HS-27A (cell line): ENCODE measurements at places on chromosomes 11 and 22.

- no peak for DNase-seq
Measured at GRCh38 chr22:23110922-23111527, 30.8 kb downstream of the RSPH14 start.

DNA sequence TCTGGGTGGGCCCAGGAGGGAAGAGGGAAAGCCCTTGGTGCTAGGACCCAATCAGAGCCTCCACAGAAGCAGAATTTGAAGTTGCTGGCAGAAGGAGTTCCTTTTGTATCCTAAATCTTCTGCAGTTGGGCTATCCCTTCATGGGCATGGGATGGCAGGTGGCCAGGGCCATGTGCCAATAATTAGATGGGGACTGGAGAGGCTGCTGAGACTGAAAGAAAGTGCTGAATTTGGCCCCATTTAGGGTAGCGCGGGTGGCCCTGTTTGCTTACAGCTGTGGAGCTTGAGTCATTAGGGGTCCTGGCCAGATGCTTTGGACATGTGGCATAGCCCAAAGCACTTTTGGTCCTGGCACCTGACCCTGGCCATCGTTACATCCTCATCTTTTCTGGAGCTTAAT lies 27.1 kb downstream of the PARVA start:
- no peak for DNase-seq

- DNase-seq, result no peak
Measured at GRCh38 chr11:102582140-102582539, 43.0 kb downstream of the MMP20 start.

DNA sequence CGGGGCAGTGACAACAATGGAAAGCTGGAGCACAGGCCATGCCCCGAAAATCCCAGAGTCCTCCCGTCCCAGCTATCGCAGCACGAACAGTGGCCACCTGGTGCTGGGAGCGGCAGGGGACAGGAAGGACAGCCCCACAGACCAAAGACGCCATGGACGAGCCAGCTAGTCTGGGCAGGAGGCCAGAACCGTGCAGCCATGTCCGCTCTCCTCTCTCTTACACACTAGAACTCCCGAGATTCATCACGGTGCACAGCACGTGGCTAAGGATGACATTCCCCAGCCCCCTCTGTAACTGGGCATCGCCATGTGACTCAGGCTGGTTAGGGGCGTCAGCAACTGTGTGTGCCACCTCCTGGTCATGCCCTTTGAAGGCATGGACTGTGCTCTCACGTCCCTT lies 4.6 kb downstream of the CDPF1 start:
- no peak for DNase-seq

- no peak for DNase-seq
Measured at GRCh38 chr11:89508544-89508943, 17.4 kb upstream of the NOX4 start.

DNA sequence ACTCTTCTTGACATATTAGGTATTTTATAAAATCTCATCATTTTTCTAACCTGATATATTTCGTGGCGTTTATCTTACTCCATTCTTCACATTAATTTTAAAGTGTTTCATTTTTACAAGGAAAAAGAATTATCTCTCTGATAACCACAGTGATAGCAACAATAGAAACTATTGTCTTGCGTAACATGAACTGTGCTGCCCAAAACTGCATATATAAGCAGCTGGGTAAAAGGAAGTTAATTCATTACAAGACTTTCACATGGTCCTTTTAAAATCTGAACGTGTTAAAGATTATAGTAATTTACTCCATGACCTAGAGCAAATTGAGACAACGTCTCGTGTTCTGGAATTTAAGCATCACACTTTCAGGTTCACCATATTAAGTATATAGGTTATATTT lies 210.4 kb upstream of the GRIA4 start:
- DNase-seq, result no peak

GRCh38 chr11:65532388-65533064 lies 7.6 kb downstream of the SCYL1 start:
- no peak for DNase-seq

- no peak for DNase-seq
Measured at GRCh38 chr11:42025121-42025803, 565.8 kb upstream of the LRRC4C start.

DNA sequence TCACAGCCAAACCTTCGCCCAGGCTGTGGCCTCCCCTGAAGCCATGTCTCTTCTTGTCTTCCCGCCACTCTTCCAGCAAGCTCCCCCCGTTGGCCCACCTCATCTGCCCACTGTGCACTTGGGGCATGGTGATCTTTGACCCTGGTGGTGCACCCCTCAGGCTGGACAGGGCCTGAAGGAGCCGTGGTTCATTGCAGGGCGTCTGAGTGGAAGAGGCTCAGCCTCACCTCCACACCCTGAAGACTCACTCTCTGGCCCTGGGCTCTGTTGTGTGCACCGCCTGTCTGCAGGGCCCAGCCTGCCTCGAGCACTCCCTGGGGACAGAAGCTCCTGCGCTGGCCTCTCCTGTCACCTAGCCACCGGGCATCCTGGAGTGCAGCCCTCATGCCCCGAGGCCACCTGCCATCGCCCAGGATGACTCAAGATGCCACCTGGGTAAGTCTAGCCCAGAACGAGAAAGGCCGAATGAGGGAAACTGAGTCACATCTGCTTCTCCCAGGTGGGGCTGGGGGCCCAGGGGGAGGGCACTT lies 40.8 kb upstream of the PPARA start:
- no peak for DNase-seq

DNA sequence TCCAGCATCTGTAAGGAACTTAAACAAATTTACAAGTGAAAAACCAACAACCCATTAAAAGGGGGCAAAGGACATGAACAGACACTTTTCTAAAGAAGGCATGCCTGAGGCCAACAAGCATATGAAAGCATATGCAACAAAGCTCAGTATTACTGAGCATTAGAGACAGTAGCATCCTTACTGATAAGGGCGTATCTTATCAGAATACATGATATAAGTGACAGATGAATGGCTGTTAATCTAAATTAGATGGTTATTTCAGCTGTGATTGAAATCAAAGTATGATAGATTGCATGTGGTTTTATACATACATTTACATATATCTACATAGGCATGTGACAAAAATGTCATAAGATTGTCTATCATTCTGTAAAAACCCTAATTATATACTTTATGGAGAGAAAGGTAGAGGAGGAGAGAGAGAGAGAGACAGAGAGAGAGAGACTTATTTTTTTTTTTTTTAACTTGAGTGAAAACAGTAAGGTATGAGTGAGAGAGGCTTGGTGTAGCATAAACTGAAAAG lies 1240.7 kb downstream of the FAM181B start:
- DNase-seq, result no peak

DNA sequence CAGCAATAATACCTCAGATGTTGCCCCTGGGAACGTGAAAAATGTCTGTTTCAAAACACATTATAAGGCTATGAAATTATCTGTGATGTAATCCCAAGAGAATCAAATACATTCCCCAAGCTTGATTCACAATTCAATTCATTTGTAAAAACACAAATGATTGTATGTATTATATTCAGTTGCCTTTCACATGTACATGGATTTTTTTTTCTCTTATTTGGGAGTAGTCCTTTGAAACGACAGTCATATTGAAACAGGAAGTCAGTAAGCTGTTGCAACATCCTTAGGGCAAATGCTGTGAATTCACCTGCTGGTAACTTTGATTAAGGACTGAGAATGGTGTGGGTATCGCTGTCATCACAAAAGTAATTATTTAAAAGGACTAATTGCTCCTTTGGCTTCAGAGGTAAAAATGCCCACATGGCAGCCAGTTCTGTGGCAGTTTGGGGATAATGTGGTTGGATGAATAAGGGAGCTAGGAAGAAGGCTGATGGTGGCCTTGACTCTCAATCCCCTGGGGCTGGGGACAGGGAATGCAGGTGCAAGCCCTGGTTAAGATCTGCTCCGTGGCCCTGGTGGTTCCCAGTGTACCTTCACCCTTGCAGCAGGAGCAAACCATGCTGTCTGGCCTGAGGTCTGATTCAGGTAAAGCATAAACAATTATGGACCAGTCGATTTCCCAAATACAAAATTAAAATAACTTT lies 13.2 kb downstream of the EHF start:
- DNase-seq, result peak; percentile 49

- no peak for DNase-seq
Measured at GRCh38 chr11:73176145-73176873, 34.2 kb upstream of the FCHSD2 start.

DNA sequence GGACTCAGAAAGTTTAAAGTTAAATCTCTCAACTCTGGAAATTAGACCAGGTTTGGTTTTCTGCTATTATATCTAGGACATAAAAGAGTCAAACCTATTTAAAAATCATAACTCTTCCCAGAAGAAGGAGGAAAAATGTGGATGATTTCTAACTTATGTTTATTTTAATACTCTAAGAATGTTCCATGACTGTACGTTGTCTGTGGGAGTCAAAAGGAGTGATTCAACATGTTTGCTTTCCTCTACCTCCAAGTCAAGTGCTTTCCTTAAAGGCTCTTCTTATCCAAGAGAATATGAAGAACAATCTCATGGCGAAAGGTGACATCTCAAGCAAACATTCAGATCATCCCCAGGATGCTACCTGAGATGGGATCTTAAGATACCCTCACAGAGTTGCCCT lies 21.6 kb downstream of the OR51E1 start:
- DNase-seq, result no peak

DNA sequence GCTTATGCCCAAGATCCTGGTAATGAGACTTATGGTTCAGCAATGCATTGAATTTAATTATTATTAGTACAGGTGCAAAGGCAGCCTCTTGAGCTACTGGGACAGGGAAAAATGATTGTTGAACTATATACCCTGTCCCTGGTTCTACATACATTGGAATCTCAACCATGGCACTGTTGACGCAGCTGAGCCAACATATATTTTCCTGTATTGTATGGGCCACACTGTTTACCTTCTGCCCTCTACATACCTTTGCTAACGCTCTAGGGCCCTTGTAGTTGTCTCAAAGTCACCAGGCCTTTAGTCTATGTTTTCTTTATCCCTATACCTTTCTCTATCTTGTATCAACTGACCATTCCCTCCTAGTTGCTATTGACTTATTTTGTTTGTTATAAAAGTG lies 22.6 kb downstream of the KREMEN1 start:
- DNase-seq, result no peak

DNA sequence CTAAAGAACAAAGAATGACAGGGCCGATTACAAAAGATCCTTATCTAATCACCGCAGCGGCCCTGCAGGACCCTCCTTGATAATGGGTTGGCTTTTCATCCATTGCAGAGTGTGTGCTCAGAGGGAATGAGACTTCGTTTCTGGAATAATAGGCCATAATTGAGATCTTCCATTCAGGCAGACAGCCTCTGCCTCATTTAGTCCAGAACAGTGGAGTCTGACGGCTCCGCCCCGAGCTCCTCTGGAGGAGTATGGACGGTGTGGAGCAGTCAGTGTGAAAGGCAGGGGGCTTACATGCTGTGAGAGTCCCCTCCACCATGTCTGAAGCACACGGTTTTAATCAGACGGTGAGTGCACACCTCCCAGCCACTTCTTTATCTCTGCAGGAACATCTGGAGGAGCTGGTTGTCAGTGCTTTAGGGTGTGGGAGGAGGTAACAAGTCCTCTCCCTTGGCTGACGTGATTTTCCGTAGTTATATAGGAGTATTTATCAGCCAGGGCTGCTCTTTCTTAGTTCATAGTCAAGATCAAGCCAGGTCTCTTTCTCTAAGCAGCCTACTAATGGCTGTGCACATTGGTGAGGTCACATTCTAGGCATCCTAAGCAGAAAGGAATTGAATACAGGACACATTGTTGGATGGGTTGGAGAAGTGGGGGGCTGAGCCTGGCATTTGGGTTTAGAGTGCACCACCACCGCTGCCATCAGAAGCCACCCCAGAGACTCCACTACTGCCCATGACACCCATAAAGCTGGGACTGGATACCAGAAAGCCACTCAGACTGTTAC lies 1477.9 kb downstream of the TBC1D22A start:
- no peak for DNase-seq

DNA sequence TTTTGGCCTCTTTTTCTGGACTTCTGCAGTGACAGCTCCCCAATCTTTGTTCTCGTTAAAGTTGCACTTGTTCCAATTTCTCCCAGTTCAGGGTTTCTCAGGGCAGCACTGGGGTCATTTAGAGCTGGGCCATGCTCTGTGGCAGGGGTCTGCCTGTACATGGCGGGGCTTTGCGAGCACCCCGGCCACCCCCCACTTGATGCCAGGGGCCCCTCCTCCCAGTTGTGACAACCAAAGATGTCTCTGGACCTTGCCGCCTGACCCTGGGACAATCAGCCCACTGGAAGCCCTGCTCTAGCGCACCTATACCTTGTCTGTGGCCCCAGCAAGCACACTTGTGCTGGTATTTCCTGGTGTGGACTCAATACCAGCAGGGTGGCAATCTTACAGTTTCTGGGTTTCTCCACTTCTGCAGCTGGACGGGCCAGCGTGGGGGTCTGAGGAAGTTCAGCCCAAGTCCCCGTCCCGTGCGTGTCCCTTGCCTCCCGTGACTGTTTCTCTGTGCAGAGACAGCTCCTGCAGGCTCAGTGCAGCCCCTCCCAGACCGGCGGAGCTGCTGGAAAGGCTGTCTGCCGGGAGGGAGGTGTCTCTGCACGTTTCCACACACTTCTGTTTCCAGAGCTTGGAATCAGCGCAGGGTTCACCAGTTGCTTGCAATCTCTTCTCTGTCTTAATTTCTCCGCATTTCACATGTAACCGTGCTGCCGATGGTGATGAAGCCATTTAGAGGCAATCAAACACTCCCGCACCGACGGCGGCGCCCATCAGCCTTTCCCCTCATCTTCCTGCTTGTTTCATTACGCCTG lies 1328.9 kb downstream of the BRD1 start:
- DNase-seq, result no peak

GRCh38 chr11:66593303-66593635 lies 284 bp downstream of the CCS start:
- DNase-seq, result no peak

DNA sequence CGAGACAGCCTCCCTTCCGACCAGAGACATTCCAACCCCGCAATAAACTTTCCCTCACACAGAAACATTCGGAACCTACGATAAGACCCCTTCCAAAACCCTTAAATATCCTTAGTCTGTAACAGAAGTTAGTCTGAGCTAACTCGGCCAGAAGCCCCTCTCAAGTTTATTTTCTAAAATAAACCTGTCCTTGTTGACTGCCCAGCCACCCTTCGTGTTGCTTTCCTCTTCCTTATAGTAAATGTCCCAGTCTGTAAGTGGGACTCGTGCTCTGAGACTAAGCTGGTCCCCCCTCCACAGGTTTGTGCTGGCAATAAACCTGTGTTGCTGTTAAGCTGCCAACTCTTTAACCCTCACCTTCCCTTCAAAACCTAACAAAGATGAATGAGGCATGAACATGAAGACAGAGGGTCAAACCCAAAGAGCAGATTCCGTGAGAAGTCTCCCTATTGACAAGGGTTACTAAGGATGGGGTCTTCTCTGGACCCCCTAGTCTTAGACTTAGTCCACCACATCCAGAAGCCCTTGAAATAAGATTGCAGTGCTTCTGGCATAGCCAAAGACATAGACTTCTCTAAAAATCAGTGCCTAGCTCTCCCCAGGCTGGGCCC lies 18.2 kb downstream of the MIF start:
- no peak for DNase-seq

DNA sequence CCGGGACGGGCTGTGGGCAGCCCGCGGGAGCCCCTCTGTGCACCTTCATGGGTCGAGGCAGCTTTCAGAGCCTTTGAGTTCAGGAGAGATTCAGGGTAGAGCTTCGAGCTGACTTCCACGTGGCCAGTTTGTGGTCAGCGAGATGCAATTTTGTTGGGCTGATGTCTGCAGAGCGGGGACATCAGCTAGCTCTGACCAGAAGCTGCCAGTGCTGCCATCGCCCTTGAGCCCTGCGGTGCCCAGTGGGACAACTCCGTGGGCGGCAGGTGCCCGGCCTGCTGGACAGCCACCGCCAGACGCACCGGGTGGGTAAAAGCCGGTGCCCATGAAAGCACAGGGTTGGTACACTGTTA lies 719 bp downstream of the TALDO1 start:
- DNase-seq, result no peak
